ENCODE measurements at places on chromosomes 4 and X.

DNA sequence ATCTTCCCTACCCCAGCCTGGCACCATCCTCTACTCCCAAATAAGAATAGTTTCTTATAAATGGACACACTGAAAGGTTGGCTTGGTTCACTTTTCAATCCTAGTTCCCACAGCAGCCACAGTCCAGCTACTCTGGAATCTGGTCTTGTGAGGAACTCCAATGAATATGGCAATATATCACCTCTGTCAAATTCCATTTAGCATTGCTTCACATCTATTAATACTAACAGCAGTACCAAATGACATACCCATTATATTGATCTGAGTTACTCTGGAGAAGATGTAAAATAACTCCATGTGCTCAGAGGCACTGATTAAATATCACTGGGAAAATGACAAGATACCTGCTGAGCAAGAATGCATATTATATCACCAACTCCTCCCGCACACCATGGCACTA is 8.6 kb downstream of the OPHN1 start:
- DNase-seq = no peak

- no peak for DNase-seq
Observed at GRCh38 chr4:150699599-150699998, 117.6 kb downstream of the MAB21L2 start.

- DNase-seq = no peak
Observed at GRCh38 chr4:31272331-31273061, 552.3 kb downstream of the PCDH7 start.

DNA sequence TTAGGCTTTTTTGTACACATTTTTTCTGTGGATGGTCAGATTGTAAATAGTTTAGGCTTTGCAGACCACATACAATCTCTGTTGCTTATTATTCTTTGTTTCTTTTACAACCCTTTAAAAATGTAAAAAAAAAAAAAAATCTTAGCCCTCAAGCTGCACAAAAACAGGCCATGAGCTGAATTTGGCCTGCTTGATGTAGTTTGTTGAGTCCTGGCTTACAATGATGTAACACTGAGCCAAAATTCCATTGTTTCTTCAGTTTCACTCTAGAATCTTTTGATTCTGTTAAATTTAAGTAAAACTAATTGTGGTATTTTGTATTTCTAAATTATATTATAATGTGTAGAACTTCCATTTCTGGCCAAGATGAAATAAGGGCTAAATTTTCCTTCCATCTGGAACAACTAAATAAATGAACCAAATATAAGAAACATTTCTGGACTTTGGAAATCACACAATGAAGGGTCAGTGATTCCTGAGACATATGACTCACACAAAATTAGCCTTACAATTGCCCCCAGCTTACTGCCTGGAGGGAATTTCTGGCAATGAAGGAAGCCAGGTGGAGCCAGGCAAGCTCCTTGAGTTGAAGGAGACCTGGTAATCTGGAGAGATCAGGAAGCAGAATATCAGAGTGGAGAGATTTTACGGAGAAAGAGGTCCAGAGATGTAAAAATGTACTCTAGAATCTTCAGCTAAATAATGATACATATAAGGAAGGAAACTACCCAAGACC is 29.8 kb downstream of the IQCM start:
- DNase-seq = no peak

- no peak for DNase-seq
Observed at GRCh38 chr4:57924951-57925350, 814.8 kb upstream of the IGFBP7 start.

DNA sequence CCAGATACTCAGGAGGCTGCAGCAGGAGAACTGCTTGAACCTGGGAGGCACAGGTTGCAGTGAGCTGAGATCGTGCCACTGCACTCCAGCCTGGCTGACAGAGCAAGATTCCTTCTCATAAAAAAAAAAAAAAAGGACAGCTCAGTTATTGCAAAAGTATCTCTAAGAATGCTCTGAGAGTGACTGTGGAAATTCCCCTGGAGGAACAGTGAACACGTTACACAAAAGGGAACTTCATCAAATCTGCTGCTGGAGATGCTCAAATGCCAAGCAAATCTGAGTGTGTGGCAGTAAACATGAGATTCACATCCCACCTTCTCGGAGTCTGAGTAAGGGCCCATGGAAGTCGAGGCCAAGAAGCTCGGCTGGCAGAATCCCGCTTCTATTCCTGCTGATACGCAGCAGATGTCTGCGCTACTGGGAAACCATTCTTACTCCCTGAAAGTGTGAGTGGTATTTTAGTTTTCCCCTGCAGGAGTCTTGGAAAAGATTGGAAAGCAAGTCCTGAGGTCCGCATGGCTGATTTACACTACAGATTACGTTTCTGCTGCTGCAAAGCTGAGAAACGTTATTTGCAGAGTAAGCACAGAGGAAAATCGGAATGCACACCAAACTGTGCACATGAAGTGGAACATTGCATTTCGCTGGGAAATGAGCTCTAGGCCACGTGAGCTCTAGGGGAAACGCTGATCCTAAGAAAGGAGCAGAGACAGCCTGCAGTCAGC is 162.9 kb downstream of the NSUN7 start:
- no peak for DNase-seq

- DNase-seq = no peak
Observed at GRCh38 chrX:22526339-22526738, 253.6 kb downstream of the CBLL2 start.

GRCh38 chrX:41823402-41823801 is 99.4 kb downstream of the GPR82 start:
- no peak for DNase-seq
